Stimulated activated CD8-positive, alpha-beta memory T cell treated with anti-CD3 and anti-CD28 coated beads, Interleukin-2, amount 100 ng/mL, for 48 hours (primary cell): ENCODE measurements at places on chromosomes 1 and 21.
A peak's percentile ranks its signal among the peaks of the same experiment; 100 is the strongest.

GRCh38 chr1:186327331-186327730 lies 47.7 kb downstream of the TPR start:
- DNase-seq: no peak

- no peak for DNase-seq
Measured at GRCh38 chr21:34671891-34672290, 3.1 kb downstream of the CLIC6 start.

GRCh38 chr1:225668222-225668621 lies 15.3 kb upstream of the ENAH start:
- no peak for DNase-seq

GRCh38 chr1:89525169-89525855 lies 683 bp downstream of the LRRC8B start:
- DNase-seq: peak; percentile 32

GRCh38 chr1:175237389-175237788 lies 44.8 kb upstream of the KIAA0040 start:
- no peak for DNase-seq

DNA sequence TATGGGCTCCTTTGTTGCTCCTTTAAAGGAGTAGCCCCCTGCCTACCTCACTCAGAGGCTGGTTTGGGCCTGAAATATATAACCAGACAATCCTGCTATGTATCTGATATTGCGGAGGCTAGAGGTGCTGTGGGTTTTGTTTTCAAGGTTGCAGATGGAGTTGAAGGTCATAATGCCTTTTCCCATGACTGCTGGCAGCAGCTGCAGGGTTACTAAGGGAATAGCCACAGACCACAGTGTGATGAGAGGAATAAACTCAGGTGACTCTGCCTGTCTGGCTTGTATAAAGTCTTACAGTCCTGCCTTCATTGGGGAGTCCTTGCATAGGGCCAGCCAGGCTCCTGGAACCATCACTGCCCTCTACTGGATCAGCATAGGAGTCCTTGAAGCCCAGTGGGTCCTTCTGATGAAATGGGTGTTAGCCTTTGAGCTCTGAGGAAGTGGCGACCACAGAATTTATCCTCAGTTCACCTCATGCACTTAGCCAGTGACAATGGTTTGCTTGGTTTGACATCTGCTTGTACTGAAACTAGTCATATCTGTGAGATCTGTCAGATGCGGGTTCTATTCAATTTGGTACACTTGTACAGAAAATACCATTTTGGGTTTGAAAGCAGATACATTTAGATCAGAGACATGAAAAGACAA lies 174.4 kb upstream of the HMCN1 start:
- DNase-seq: peak; percentile 36

DNA sequence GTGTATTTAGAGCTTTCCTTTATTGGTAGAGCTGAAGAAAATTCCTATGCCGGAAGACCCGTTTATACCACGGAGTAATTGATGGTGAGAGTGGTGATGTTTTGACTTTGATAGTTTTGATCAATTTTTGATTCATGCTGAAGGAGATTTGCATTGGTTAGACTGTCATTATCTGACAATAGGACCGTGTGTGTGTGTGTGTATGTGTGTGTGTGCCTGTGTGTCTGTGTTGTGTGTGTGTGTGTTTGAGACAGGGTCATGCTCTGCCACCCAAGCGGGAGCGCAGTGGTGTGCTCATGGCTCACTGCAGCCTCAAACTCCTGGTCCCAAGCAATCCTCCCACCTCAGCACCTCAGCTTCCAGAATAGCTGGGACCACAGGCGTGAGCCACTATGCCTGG lies 9.6 kb downstream of the FMN2 start:
- DNase-seq: no peak

DNA sequence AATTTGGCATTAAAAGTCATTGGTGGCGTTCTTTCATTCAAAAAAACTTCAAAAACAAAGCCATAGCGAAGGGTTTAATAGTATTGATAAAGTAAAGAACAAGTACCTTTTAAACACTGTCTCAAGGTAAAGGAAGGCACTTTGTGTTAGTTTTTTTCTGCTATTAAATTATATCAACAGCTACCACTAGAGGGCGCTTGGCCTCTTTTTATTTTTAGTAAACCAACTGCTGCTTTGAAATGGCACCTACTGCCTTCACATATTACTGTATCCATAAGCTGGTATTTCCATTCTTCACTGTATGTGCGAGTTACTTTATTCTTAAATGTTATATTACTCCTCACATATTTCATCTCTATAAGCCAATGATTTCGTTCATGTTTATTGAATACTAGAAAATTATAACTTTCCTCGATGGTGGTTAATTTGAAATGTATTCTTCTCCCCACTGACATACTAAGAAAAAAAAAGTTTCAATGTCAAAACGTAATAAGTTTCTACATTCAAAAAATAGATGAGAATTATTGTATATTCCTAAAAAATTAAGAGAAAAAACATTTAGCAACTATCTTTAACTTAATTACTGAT lies 125.7 kb upstream of the CXADR start:
- DNase-seq: peak; percentile 3

GRCh38 chr1:91021686-91022517 lies at the start of gene ZNF644:
ZNF644 (minus strand) TSS chr1:91022035; CDS start chr1:90982353, 39,682 bp downstream.
- DNase-seq: peak; percentile 80

DNA sequence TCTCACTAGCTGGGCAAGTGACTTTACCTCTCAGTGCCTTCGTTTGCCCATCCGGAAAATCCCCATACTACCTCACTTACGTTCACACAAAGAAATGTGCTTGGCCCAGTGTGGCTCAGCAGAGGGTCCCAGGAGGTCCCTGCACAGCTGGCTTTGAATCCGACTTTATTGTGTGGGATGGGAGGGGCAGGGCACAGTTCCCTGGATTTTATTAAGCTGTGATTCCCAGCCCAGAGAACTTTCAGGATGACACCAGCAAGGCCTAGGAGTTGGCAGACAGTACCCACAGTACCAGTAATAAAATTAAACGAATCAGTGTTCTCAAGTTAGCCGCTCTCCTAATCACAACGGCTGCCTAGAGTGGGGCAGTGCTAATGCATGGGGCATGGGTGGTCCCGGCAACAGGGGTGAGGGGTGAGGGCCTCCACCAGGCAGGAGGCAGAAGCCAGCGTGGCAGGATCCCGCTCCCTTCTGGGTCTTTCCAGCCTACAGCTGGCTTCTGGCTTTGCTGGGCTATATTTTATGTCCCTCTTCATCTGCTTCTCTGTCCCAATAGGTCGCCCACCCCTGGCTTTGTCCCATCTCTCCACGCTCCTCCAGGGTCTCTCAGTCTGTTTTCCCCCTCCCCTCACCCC lies 74.9 kb downstream of the VWA5B1 start:
- DNase-seq: no peak

GRCh38 chr1:232036181-232036933 lies 409.8 kb downstream of the DISC1 start:
- DNase-seq: no peak

- no peak for DNase-seq
Measured at GRCh38 chr1:78229344-78229743, 183.6 kb downstream of the GIPC2 start.

DNA sequence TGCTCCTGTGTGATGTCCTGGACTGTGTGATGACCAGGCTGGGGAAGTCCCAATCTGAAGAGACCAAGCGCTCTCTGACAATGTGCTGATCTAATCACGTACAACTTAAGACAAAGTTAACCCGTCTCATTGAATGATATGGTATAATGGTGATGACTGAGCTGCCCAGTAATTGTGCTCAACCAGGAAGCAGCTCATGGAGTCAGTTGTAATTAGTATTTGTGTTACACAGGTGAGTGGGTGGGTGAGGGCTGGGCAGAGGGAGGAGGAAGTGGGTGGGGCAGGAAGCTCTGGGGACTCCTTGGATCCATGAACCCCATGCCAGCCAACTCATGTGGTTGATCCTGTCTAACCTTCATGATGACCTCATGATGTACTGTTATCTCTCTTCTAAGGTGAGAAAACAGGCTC lies 8.7 kb upstream of the ECE1 start:
- DNase-seq: no peak

DNA sequence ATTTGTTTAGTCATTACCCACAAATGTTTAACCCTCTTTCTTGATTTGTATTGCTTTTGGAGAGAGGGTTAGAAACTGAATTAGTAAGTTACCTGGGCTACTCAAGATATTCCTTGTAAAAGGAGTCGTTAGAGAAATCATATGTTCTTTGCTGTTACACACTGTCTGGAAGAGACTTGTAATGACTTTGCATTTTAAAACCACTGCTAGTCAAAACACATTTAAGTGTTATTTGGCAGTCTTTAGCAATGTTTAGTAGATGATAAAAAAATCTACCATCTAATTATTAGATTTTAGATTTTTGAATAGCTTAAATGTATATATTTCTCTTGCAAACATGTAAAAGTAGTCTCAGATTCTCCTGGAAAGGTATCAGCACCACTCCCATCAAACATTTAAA lies 6.6 kb downstream of the OSBPL9 start:
- DNase-seq: no peak

DNA sequence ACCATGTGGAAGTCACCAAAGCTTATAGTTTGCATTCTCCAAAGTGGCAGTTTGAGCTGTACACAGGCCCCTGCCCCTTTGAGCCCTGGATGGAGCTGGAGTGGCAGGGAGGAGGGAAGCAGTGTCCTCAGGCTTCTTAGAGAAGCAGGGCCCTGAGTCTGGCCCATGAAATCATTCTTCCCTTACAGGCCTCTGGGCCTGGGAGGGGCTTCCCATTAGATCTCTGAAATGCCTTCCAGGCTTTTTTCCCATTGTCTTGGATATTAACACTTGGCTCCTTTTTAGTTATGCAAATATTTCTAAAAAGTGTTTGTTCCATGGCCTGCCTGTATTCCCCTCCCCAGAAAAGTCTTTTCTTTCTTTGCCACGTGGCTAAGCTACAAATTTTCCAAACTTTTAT lies 10.0 kb upstream of the TRIM67 start:
- no peak for DNase-seq

- DNase-seq: no peak
Measured at GRCh38 chr1:237671935-237672334, 218.8 kb downstream of the ZP4 start.

GRCh38 chr1:58709540-58710175 lies 9.8 kb upstream of the MYSM1 start:
- no peak for DNase-seq

GRCh38 chr21:27584256-27584655 lies 617.4 kb upstream of the ADAMTS5 start:
- DNase-seq: no peak

DNA sequence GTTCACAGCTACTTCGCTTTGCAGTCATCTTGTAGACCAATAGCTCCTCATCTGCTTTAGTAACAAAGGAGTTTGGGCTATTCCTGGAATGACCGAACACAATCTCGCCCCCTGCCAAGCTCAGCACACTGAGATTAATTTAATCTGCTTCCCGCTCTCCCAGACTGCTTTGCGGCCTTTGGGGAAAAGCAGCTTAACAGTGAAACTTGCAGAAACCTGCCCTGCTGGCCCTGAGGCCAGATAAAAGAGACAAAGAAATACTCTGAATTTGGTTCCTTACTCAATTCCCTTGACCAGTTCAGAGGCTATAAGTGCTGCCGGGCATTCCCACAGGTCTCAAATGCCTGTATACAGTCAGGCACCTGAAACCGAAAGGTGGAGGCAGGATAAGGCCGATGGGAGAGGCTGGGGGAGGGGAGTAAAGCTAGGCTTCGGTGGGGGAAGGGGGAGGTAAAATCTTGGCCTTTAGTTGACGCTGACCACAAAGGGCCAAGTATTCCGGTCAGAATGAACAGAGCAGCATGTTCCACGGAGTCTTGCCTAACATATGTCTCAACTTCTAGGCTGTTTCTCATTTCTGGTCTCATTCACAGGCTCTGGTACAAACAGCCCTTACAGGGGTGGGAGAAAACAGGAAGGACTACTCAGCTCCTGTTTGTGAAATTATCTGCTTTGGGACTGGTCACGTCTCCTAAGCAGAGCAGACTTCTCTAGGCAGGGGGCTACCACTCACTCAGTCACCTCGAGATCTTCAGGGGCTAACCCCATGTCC lies 17.7 kb upstream of the A3GALT2 start:
- DNase-seq: no peak

DNA sequence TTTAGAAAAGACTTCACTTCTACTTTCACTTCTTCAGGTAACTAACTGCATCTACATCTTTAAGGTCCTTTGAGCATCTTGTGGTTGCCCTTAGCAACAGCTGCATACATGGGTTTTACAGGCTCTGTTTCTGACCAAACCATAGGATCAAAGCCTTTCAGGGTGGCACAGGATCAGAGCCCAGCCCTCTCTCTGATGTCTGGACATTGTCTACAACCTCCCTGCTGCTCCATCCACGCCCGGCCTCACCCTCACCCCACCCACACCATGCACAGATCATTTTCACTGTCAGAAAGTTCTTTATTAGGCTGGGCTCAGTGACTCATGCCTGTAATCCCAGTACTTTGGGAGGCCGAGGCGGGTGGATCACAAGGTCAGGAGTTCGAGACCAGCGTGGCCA lies 5.2 kb downstream of the NCF2 start:
- no peak for DNase-seq

DNA sequence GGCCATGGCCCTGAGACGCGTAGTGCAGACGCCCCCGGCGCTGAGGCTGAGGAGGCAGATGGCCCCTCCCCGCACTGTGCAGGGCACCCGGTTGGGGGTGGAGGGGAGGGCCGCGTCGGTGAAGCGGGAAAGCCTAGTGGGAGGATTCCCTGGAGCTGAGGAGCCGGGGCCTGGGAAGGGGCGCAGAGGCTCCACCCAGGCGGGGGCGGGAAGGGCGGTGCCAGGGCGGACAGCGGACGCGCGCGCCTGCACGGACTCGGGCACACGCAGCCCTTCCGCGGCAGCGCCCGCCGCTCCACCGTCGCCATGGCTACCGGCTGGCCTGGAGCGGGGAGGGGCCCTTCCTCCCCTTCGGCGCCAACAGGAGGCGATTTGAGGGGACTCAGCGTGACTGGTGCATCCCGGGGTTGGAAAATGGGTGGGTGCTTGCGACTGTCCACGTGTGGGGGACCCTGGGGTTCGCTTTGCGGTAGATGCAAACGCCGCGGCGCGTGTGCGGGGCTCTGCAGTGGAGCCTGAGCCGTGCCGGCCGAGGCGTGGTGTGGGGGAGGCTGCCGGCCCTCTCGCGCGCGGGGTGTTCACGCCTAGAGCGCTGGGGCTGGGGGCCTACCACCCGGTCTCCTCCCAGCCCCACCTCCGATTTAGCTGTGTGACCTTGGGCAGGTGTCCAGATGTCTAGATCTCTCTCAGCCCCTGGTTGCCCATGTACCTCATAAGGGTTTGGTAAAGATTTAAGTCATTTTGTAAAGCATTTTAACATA lies 35.1 kb downstream of the PTPRF start:
- peak; percentile 40 for DNase-seq

- no peak for DNase-seq
Measured at GRCh38 chr1:162385280-162385623, 3.7 kb downstream of the C1orf226 start.

- DNase-seq: no peak
Measured at GRCh38 chr1:158155673-158156072, 25.0 kb upstream of the CD1D start.
